ENCODE measurements at places on chromosomes 7 and 10.

GRCh38 chr7:70793821-70794220 lies 338.1 kb upstream of the GALNT17 start:
- DNase-seq, result no peak

DNA sequence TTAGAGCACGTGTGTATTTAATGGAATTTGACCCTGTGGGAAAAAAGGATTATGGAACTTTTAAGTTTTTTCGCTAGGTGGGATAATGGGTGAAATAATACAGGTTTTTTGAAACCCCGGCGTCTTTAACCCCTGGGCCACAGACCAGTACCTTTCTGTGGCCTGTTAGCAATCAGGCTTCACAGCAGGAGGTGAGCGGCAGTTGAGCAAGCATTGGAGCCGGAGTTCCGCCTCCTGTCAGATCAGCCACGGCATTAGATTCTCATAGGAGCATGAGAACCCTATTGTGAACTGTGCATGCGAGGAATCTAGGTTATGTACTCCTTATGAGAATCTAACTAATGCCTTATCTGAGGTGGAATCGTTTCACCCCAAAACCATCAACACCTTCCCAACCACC lies 28.6 kb downstream of the WAC start:
- no peak for DNase-seq

- DNase-seq, result no peak
Observed at GRCh38 chr7:155401231-155401630, 56.7 kb upstream of the EN2 start.

GRCh38 chr7:133391206-133391605 lies 138.3 kb downstream of the EXOC4 start:
- no peak for DNase-seq

DNA sequence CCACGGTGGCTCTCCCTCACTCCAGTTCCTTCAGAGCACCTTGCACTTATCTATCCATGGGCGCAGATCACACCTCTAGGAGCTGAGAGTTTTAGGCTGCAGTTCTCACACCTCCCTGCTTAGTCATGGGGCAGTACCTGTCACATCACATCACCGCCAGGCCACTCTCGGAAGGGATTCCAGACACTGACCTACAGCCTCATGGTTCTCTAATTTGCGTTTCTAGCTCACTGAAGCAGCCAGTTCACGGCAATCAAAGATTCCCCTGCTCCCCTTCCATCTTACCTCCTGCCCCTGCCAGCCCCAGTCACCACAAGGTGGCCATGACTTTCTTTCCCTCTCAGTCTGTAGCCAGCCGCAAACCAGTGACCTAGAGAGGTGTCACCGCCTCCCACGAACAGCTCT lies 34.2 kb downstream of the ADRB1 start:
- DNase-seq, result no peak
